ENCODE measurements at places on chromosomes 11 and 22. TPM values are rescaled to one million over a fixed set of nuclear protein-coding genes. Genes with fewer than 3 reads are reported as not detected.

The TP53AIP1 gene
- polyA plus RNA-seq, result 1.6 TPM

The CD248 gene
- polyA plus RNA-seq, result 70.3 TPM

The DEPDC7 gene
- 5.9 TPM for polyA plus RNA-seq

The TESMIN gene
- 17.0 TPM for polyA plus RNA-seq

The ACER3 gene
- 12.7 TPM for polyA plus RNA-seq

The MYO18B gene
- 0.21 TPM for polyA plus RNA-seq

The TH gene
- polyA plus RNA-seq, result 1.6 TPM

DNA sequence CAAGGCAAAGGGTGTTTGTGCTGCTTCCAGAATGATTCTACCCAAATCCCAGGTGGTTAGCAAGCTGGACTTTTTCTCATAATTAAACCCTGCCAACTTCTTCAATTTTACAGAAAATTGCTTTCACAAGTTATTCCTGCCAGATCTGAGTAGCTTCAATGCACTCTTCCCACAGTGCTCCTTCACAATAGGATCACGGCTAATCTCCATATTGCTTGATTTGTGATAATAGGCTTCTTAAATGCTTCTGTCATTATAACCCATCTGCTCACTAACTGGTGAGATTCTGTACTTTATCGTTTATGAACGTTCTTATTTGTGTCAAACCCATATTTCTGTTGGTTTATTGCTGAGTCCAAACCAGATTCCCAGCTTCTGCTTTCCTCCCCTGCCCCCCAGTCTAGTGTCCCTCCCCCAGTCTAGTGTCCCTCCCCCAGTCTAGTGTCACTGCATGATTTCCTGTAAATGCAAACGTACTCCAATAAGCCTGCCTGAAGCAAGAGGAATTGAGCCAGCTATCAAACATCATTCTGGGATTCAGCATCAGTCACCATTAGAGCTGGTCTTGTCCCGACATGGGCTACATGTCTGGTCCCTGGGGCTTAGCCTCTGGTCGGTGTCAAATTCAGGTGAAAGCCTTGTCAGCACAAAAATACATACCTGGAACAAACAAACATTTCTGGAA, 14.0 kb downstream of the MMP3 start:
- no peak for DNase-seq

DNA sequence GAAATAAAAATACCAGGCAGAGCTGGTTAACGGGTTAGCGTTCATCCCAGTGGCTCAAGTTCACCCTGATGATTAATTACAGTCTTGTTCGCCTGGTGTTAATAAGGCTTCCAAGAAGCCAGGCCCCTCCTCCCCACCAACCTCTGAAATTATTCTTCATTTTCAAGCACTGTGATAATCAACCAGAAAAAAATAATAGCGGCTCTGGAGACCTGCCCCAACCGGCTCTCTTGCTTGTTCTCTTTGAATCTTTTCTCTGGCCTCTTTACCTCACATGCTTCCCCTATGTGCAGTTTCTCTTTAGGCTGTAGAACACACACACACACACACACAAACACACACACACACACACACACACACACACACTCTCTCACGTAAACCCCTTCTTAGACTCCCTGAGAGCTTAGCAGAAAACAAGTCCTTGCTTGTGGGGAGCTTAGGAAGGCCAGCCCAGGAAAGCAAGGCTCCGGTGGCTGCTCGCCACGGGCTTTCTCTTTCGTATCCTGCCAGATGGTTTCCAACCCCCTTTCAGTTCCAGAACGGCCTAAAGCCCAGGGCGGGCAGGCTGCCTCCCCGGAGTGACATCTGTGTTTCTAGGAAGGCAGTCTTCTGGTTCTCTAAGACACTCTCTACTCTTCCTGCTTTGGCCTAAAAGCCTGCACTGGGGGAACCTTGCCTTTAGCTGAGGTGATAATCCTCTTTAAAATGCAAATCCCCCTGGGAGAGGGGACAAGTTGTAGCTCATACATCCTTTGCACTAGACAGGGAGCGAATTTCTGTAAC, 106.4 kb upstream of the SESN3 start:
- peak; percentile 45 for DNase-seq

- no peak for DNase-seq
These were observed 3.0 kb downstream of the PACSIN3 start for GRCh38 chr11:47183031-47183856.

DNA sequence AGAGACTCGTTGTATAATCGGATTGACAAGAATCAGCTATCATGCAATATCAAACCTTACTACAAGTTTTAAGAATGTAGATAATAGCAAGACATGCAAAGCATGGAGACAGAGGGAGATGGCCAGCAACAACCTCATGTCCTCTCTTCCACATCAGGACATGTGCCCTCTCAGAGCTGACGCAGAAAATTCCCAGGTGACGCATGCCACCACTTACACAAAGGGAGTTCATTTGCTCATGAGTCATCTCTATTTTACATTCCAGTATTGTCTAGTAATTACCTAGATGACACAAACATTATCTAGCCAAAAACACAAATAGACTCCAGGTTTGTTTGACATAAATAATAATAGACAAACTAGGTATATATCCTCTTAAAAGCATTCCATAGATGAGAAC, 38.1 kb upstream of the OPCML start:
- DNase-seq, result no peak

DNA sequence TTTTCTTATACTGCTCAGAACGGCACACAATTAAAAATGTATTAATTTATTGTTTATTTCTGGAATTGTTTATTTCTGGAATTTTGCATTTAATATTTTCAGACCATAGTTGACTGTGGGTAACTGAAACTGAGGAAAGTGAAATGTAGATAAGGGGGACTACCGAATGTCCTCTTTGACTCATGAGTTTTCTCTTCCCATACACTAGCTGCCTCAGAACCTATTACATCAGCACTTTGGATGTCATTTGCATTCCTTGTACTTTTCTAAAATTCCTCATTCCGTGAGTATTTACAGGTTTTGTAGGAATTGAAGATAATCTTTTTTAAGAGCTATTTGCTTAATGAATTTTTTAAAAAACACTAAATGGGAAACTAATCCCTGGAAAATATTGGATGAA, 29.8 kb downstream of the ZC3H12C start:
- no peak for DNase-seq

GRCh38 chr11:32426819-32427615, 8.3 kb downstream of the WT1 start:
- peak; percentile 79 for DNase-seq

DNA sequence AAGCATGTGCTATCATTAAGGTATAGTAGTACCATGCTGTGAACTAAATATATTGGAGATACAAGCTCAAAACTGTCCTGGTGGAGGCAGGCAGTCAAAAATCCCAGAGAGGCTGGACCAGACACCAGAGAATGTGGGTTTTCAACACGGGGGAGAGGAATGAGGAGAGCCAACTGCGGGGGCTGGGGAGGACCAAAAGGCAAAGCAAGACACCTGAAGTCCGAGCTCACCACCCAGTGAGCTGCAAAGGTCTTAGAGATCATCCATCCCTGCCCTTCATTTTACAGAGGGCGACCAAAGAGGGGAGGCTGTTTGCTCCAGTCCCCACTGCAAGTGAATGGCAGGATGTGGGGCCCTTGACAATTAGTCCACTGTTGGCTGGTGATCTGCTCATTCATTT, 10.0 kb downstream of the RIBC2 start:
- DNase-seq, result no peak

- DNase-seq, result no peak
These were observed 56.2 kb downstream of the SLC22A12 start for GRCh38 chr11:64647019-64647779.

DNA sequence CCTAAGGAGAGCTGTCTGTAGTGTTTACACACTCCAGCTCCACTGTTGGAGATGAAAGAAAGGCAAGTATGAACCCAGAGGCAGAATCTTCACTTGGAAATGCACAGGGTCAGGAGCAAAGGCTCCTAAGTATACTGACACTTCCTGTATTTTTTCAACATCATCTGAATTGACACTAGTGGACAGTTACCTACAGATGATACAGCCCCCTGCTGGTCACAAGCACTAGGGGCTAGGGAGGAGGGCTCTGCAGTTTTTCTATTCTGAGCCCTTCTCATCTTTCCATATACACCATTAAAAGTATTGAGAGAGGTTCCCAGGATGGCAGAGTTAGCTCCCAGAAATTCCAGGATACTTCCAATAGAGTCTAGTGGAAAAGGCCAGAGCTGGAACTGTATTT, 290.3 kb upstream of the API5 start:
- peak; percentile 4 for DNase-seq

GRCh38 chr11:128574576-128575011, 12.8 kb downstream of the ETS1 start:
- DNase-seq, result no peak

All from renal pelvis (tissue), 12 donors.